Mucosa of descending colon (tissue), 3 donors: ENCODE measurements at places on chromosomes 3 and 15. TPM values are rescaled to one million over a fixed set of nuclear protein-coding genes. Genes with fewer than 3 reads are reported as not detected.

The GRK7 gene
- total RNA-seq: not detected

GRCh38 chr3:178476886-178477285 is 59.4 kb upstream of the KCNMB2 start:
- DNase-seq: no peak

DNA sequence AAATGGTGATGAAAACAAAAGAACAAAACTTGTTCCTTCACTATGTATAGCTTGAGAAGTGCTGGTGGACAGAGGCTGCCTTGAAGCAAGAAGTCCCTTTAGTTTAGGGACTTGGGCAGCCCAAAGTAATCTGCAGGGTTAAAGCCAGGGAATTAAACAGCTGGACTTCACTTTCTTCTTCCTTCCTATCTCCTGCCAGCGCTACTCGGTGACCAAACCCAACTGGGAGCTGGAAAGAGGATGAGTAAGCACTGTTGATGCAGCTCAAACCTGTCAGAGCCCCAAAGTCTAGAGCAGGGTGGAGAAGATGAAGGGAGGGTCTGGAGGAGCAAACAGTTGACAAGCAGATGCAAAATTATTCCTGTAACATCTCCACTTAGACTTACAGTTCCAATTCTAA is 73.1 kb upstream of the FBN1 start:
- no peak for DNase-seq

The PARP15 gene
- 1.2 TPM for total RNA-seq

The USP3 gene
- 101 TPM for total RNA-seq
